ENCODE measurements at places on chromosomes 16 and 17.

GRCh38 chr16:25493136-25493811, 198.5 kb upstream of the HS3ST4 start:
- no peak for DNase-seq

DNA sequence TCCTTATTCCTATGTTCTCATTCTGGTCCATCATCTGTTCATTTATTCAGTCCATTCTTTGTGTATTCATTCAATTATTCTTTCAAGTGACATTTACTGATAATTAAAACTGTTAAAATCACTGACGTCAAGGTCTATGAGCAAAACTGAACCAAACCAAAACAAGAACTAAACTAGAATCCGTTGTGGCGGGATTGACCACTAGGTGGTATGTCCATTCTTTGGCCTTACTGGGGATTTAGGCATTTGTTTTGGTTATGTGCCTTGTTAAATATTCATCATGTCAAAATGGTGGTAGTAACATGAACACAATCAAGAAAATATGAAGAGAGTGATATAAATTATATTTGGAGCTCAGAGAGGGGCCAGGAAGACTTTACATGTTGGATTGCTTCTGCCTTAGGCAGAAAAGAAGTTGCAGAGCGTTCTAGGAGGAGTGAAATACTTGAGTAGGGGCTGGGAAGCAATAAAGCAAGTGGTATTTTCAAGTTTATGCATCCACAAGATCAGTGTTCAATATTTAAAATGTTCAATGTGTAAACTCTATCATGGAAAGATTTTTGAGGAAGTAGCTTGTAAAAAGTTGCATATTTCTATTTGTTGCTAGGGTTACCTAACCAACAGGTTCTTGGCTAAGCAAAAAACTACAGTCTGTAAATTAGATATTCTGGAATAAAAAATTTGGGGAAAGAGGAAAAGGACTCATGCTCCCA, 129.0 kb downstream of the CDH13 start:
- no peak for DNase-seq

- DNase-seq: no peak
These were observed 759 bp downstream of the ASPHD1 start for GRCh38 chr16:29900888-29901606.

GRCh38 chr17:56908001-56908542, 5.8 kb downstream of the TRIM25 start:
- DNase-seq: no peak

DNA sequence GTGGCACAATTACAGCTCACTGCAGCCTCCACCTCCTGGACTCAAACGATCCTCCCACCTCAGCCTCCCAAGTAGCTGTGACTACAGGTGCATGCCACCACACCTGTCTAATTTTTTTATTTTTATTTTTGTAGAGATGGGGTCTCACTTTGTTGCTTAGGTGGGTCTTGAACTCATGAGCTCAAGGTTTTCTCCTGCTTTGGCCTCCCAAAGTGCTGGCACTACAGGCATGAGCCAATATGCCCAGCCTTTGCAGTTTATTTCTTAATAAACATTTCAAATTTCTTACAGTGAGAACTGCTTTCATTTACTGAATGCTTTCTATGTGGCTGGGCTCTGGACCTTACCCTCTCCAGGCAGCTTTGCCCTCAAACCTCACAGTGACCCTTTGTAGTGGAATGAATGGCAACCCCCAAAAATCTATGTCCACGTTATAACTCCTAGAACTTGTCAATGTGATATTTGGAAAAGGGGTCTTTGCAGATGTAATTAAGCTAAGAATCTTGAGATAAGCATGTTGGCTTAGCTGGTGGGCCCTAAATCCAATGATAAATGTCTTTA, 1.6 kb upstream of the TNP2 start:
- DNase-seq: no peak
